ENCODE measurements at places on chromosomes 16 and 17.

- no peak for DNase-seq
Measured at GRCh38 chr16:20676837-20677236, 20.6 kb downstream of the ACSM1 start.

DNA sequence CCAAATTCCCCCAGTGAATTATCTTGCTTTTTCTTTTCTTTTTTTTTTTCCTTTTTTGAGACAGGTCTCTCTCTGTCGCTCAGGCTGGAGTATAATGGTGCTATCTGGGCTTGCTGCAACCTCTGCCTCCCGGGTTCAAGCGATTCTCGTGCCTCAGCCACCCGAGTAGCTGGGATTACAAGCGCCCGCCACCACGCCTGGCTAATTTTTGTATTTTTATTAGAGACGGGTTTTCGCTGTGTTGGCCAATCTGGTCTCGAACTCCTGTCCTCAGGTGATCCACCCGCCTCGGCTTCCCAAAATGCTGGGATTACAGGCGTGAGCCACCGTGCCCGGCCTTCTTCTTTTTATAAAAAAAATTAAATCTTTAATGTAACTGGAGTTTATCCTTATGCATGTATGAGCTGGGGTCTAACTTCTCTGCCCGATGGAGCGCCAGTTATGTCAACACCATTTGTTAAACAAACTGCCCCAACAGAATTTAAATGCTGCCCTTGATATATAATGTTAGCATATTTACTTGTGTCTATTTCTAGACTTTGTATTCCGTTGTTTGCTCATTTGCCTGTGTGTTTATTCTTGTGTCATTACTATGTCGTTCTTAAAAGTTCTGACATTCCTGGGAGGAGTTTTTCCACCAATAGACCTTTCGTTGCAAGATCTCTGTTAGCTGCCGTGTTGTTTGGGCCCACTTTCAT, 535 bp upstream of the AURKB start:
- DNase-seq, result no peak

DNA sequence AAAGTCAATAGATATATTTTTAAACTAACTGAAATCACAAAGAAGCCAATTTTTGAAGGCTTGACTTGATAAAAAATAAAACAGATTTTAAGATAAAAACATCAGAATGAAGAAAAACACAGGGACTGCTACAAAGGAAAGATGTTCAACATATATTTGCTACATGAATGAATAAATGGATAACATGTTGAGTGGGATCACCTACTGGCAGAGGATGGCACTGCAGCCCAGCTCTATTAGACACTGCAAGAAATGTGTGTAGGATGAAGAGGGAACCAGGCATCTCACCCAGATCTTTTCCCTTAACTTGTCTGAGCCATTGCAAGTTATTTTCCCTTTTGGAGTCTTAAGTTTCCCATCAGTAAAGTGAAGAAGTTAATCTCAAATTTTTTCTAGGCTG, 4.2 kb downstream of the AIPL1 start:
- DNase-seq, result no peak

- no peak for DNase-seq
Measured at GRCh38 chr17:39794249-39794970, 56.7 kb downstream of the GRB7 start.

- no peak for DNase-seq
Measured at GRCh38 chr17:332558-333322, 19.9 kb downstream of the RPH3AL start.

GRCh38 chr17:30519707-30520106, 42.5 kb downstream of the GOSR1 start:
- DNase-seq, result no peak

DNA sequence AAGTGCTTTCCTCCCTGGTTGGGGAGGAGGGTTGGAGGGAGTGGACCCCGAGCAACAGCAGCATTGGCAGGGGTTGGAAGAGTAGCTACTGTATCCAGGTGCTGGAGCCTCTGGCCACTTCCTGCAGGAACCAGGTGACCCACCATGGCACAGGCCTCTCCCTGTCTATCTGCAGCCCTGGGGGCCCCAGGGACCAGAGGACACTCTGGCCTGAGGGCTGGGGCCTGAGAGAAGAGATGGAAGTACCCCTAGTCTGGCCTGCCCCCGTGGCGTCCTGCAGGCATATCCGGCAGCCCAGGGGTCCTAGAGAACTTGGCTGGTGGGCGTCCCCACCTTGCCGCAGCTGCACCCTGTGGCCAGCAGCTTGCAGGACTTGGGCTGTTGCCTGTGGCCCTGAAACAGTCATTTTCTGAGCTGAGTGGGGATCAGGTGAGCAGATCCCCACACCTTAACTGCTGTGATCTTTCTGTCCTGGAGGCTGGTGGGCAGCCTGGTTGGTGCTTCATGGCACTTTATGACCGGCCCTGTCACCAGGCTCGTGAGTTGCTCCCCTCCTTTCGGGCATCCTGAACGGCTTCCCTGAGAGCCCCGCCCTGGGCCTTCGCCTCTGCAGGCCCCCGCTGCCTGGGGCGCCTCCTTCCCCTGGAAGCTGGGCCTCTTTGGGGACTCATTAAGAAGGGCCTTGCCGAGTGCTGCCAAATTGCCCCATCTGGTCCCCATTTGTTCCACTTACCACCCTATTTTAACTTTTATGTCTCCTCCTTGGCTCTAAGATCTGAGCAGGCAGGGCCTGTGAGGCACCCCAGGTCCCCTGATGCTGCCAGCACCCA, 298.6 kb downstream of the SEC14L1 start:
- no peak for DNase-seq

GRCh38 chr16:65271996-65272395, 150.1 kb upstream of the CDH11 start:
- no peak for DNase-seq

- no peak for DNase-seq
Measured at GRCh38 chr16:81551821-81552304, 107.3 kb downstream of the CMIP start.

DNA sequence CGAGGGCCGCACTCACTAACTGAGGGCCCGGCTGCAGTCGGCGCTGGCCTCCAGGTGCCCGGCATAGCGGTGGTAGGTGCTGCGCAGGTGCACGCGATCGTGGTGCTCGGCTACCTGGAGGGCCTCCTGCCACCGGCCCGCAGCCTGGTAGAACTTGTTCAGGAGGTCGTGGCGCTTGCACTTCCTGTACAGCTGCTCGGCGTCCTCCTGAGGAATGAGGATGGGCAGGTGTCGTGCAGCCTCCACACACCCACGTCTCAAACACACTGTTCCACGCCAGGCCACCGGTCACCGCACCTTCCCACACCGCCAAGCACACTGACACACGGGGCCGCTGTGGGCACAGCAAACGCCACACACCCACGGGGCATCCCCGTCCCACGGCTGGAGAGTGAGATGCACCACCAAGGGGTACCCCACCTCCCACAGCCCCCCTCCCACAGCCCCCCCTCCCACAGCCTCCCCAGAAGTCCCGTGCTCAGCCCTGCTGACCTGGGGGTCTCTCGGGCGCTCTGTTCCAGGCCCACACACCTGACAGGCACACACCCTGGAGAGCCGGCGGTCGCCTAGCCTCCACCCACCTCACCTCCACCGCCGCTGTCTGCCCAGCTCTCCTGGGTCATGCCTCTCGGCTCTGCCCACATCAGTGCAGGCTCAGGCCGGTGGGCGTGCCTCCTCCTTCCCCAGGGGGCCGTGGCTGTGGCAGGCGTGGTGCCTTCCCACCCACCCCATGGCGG, 7.4 kb upstream of the TMEM204 start:
- DNase-seq, result no peak

- DNase-seq, result no peak
Measured at GRCh38 chr17:81854974-81855774, 5.2 kb downstream of the P4HB start.

GRCh38 chr17:33697557-33697956, 404.5 kb upstream of the ASIC2 start:
- DNase-seq, result no peak

- no peak for DNase-seq
Measured at GRCh38 chr17:33127706-33128105, 136.1 kb downstream of the SPACA3 start.

DNA sequence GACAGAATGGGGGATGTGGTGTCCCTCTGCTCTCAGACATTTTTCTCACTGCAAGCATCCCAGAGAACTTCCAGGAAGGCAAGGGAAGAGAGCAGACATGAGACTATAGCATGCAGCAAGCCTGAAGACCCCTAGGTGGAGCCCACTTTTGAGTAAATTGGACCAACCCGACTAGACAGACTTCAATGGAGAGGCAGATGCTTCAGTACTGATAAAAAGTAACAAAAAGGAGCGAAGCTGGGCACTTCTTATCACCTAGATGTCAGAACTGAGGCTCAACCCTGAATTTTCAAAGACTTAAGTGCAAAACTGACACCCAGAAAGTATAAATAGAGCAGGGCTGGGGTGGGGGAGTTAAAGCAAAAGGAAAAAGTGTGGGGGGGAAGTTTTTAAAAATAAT, 130.8 kb downstream of the PMP22 start:
- DNase-seq, result no peak

DNA sequence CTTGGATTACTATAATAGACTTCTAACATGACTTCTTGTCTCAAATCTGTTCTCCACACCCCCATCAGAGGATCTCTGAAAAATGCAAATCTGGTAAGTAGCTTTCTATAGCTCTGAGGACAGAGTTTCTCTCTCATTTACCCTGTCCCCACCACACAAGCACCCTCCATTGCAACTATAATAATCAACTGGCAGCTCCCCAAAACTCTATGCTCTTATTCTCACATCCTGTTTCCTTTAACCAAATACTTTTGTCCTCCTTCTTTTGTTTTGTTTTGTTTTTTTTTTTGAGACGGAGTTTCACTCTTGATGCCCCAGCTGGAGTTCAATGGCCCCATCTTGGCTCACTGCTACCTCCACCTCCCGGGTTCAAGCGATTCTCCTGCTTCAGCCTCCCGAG, 73.4 kb downstream of the HELZ start:
- no peak for DNase-seq

DNA sequence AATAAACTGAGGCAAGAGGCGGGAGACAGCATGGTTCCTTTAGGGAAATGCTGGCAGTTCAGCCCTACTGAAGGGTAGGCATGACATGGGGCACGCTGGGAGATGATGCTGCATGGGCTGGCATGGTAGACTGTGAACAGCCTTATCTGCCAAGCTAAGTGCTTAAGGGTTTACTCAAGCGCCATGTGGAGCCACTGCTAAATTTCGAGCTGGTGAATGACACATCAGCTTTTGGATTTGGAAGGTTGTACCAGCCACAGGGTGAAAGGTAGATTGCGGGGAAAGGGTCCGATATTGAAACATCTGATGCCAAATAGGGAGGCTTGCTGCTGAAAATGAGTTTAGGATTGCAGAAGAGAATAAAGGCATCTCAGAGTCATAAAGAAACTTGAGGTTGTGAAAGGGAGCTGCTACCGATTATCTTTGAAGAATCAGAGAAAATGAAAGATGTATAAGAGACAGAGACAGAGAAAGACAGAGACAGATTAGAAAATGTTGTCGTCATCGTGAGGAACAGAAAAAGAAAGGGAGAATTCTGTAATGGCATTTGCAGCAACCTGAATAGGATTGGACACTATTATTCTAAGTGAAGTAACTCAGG, 16.3 kb downstream of the PIK3R5 start:
- DNase-seq, result no peak

- DNase-seq, result no peak
Measured at GRCh38 chr17:66405836-66406677, 103.6 kb downstream of the PRKCA start.

GRCh38 chr17:33438139-33438538, 145.0 kb upstream of the ASIC2 start:
- DNase-seq, result no peak

GRCh38 chr16:66335704-66336329, 30.7 kb upstream of the CDH5 start:
- no peak for DNase-seq

DNA sequence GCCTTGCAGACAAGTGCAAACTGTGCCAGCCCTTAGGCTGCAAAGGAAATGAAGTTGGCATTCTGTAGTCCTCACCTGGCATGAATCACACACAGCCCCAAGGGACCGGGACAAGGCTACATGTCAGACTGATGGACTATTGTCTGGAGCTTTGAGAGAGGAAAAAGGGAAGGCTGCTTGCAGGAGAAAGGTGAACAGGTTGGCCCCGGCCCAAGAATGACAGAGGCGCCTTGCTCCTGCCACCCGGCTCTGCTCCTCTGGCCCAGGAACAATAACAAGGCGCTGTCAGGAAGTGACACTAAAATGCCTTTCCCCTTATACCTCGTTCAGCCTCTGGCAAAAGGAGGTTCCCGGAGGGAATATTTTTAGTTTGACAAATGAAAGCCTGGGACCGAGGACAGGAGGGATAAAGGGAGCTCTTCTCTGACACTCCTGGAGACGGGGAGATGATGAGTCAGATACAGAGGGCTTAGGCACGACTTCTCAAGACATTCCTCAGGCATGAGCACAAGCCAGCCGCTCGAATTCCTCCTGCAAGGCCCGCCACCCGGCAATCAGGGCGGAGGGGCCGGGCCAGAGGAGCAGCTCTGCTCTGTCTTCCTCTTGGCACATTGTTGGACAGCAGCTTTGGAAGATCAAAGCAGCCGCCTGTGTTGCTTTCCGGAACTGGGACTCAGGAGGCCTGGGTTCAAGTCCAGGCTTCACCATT, 105.8 kb downstream of the NOG start:
- no peak for DNase-seq

GRCh38 chr16:21239646-21240045, 6.1 kb downstream of the ANKS4B start:
- DNase-seq, result no peak

- DNase-seq, result no peak
Measured at GRCh38 chr17:32281011-32281451, 15.4 kb downstream of the RHBDL3 start.

DNA sequence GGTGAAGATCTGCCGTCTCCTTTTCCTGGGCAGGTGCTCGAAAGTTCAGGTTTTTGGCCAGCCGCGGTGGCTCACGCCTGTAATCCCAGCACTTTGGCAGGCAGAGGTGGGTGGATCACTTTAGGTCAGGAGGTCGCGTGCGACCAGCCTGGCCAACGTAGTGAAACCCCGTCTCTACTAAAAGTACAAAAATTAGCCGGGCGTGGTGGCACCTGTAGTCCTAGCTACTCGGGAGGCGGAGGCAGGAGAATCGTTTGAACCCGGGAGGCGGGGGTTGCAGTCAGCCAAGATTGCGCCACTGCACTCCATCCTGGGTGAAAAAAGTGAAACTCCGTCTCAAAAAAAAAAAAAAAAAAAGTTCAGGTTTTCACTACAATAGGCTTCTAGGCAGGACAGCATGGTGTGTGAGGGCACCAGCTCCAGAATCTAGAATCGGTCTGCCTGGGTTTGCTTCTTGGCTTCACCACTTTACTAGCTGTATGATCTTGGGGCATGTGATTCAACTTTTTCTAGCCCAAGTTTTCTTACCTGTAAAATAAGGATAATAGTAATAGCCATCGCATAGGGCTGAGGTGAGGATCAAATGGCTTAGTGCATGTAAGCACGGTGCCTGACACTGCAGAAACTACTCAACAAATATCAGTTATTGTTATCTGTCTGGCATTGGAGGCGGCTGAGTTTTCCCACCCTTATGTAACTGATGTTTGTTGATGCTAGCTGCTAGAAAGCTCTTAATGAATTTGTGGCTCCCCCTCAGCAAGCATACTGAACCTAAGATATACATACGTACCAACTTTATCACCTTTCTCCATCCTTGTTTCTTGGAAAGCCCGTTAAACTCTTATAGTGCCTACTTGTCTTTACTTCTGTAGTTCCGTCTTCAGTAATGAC, 1.3 kb downstream of the PSMD12 start:
- DNase-seq, result no peak

GRCh38 chr16:88700636-88701482, 5.3 kb downstream of the RNF166 start:
- DNase-seq, result peak; percentile 83

- no peak for DNase-seq
Measured at GRCh38 chr17:17701112-17701511, 19.9 kb downstream of the RAI1 start.

GRCh38 chr17:60335289-60335688, 56.6 kb downstream of the USP32 start:
- DNase-seq, result no peak

GRCh38 chr16:66660422-66661209, 35.9 kb downstream of the CMTM4 start:
- no peak for DNase-seq
